ENCODE measurements at places on chromosomes 16 and 17.

DNA sequence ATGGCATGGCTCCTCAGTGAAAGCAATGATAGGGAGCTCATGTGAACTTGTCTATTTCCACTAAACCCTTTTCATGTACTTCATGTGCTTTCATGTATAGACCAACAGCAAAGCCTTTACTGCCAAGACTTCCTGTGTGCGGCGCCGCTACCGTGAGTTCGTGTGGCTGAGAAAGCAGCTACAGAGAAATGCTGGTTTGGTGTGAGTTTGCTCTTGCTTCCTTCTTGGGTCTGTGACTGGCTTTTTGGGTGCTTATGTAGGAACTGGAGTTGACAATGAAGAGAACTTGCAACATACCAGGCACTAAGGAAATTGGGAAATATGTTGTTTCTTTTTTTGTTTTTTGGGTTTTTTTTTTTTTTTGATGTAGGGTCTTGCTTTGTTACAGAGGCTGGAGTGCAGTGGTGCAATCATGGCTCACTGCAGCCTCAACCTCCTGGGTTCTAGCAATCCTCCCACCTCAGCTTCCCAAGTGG lies 5.7 kb downstream of the SNX11 start:
- peak; percentile 45 for DNase-seq

GRCh38 chr17:45645330-45645729 lies 138.8 kb upstream of the CRHR1 start:
- DNase-seq = no peak

GRCh38 chr17:72458301-72458700 lies 337.5 kb downstream of the SOX9 start:
- DNase-seq = no peak

GRCh38 chr17:55410722-55411462 lies 10.7 kb downstream of the MMD start:
- no peak for DNase-seq

- DNase-seq = no peak
Measured at GRCh38 chr16:50800074-50800473, 58.2 kb downstream of the CYLD start.

DNA sequence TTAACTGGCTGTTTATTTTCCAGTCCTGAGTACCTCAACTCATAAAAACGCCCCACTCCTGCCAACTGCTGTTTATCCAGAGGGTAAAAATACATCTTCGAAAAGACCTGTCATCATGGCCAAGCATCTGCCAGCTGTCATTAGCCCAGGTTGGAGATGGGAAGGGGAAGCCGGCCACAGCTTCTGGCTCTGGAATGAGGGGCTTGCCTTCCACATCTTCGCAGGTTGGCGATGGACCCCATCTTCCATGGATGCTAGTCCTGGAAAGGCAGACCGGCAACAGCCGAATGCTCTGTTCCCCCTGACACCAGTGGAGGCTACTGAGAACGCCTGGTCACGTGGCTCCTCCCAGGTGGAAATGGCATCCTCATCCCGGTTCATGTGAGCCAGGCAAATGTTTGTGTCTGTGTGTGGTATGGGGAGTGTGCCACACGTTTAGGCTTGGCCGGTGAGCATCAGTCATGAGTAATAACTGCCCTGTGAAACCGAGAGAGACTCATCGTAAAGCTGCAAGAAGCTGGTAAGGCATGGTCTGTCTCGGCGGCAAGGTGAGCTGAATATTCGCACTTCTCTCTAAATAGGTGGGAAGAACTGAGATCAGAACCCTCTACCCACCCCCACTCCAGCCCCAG lies 420 bp upstream of the KRTAP17-1 start:
- DNase-seq = no peak

DNA sequence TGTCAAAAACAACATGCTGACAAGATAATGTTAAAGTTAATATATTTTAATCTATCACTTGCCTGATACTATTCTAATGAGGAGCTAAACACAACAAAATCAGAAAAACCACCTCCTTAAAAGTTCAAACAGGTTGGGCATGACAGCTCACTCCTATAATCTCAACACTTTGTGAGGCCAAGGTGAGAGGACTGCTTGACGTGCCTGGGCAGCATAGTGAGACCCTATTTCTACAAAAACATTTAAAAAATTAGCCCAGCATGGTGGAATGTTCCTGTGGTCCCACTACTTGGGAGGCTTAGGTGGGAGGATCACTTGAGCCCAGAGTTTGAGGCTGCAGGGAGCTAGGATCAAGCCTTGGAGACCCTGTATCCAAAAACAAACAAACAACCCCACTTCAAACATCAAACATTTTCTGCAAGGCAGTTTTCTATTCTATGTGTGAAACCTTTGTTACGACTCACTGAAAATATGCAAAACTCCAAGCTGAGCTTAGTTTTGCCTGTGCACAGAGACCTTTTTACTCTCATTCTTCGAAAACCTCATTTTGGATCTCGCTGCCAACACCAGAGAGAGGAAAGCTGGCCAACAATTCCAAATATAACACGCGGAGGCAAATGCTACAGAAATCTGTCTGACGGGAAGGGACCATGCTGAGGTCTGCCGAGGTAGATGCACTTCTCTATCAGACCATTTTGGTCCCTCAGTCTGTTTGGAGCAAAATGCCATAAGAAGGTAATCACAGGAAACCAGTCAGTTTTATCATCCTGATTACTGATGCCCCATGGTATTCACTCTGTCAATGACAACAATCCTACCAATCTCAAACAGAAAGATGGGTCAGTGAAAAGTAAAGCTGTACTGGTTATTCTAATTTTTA lies 6.2 kb downstream of the PHF12 start:
- no peak for DNase-seq

DNA sequence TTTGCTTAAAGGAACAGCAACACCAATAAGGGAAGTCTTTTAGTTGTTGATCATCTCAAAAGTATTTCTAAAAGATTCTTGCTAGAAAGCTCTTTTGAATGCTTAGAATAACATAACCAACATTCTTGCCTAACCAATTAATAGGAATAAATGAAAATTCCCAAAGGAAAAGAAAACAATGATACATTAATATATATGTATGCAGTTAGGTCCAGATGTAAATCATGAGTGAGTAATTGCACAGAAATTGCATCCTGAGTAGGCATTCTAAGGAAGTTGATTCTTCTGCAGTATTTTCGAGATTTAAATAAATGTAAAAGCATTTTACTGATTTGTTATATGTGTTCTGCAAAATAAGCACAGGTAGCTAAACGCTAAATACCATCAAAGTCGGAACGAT lies 22.1 kb downstream of the COX10 start:
- no peak for DNase-seq

GRCh38 chr17:42342242-42343008 lies 45.8 kb downstream of the STAT3 start:
- peak; percentile 48 for DNase-seq

DNA sequence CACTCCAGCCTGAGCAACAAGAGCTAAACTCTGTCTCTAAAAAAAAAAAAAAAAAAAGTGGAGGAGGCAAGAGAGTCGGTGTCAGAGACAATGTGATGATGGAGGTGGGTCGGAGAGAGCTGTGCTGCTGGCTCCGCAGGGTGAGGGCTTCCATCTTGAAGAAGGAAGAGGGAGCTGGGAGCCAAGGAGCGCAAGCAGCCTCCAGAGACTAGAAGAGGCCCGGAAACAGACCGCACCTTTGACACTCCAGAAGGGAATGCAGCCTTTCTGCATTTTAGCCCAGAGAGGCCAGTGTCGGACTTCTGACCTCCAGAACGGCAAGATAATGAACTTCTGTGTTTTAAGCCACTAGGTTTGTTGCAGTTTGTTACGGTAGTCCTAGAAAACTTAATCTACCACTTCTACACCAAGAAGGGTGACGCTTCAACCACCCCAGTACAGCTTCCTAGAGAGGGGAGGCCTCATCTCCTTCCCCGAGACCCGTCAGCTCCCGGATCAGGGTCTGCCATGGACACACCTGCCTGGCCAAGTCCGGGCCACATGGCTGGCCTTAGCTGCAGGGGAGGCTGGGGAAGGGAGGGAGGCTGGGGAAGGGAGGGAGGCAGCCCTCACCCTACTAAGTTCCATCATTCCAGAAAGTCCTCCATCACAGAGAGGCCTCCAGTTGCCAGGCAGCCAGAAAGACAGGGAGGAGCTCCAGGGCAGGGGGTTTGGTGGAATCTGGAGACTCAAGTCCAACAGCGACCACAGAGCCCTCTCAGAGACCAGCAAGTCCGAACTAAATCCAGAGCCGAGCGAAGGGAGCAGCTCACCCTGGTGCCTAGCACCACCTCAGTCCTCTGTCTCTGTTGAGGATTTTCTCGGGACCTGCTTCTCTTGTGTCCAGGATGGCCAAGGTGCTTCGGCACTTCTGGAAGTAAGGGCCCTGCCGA lies 13.2 kb upstream of the RBFOX3 start:
- peak; percentile 5 for DNase-seq

GRCh38 chr16:89094880-89095258 lies 1.2 kb downstream of the ACSF3 start:
- DNase-seq = no peak

- no peak for DNase-seq
Measured at GRCh38 chr17:69105907-69106730, 35.6 kb downstream of the ABCA6 start.

GRCh38 chr16:24409045-24409444 lies 130.3 kb upstream of the RBBP6 start:
- DNase-seq = no peak

DNA sequence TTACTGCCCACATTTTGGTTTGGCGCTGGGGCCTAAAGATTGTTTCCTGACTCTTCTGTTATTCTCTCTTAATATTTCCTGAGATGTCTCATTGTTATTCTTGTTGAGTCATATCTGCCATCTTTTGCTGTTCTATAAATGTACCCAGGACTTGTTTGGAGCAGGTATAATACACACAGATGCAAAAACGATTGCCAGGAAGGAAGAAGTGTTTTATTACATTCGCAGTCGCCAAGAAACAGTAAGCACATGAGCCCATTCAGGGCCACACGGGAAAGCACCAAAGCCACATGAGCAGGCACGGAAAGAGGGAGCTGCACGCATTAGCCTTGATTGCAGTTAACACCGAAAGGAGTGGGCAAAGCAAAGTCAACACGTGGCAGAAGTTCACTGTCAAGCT lies 70.2 kb downstream of the ARHGAP44 start:
- DNase-seq = no peak

DNA sequence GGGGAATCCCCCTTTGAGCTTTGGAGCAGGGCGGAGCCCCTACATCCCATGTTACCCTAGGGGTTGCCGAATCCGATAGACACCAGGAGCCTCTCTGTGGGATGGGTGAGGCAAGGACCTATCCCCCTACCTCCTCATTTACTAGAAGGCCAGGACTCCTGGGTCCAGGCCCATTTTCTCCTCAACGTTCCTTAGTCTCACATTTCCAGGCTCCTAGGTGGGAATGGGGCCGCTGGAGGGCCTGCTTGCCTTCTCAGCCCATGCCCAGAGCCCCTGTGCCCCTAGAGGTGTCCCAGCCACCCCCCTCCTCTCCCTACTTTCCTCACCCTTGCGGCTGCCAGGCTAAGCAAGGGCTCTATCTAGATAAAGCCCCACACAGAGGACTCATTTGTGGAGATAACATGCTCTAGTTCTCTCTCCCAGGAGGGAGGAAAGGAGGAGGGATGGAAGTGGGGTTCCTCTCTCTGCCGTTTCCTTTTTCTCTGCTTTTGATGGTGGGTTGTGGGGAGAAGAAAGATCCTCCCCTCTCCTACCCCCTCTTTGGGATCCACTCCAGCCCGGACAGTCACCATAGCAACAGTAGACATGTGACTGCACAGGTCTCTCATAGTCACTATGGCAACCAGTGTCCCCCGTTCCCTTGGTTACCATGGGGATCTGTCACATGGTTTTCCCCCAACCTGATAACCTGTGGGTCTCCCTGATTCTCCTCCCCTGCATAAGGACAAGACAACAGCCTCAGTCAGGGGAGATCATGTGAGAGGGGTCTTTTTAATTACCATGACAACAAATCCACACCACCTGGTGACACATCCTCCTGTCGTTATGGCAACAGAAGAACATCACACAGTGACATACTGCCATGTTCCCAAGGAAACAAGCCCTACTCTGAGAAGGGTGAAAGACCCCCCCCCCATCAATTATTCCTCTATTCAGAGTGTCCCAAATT lies 5.2 kb downstream of the CACNA1G start:
- DNase-seq = no peak

DNA sequence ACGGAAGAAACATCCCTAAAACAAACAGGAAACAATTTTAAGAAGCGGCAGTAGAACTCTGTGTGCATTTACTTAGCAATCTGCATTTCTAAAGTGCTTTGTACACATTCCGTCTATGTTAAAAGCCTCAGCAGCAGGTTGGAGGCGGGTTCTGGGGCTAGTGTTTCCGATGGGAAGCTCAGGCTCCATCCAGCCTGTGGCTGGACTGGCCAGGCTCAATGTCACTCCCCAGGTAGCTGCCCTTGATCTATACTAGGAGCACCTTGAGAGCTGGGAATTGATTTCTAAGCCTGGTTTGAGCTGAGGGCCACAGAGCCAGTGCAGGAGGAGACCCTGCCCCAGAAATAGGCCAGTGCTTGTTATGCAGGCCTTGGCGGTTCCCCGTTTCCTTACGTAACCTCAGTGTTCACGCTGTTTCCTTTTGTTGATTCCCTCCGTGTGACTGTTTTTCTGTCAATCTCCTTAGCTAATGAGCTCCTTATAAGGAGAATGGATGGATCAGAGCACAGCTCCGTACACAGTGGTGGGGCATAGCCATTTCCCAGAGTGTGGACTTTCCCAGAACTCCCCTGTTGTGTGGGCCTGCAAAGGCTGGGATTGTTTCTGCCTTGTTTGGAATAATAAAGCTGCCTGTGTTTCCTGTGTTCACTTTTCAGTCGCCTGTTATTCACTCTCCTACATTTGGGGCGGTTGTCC lies 21.4 kb downstream of the ADORA2B start:
- no peak for DNase-seq

DNA sequence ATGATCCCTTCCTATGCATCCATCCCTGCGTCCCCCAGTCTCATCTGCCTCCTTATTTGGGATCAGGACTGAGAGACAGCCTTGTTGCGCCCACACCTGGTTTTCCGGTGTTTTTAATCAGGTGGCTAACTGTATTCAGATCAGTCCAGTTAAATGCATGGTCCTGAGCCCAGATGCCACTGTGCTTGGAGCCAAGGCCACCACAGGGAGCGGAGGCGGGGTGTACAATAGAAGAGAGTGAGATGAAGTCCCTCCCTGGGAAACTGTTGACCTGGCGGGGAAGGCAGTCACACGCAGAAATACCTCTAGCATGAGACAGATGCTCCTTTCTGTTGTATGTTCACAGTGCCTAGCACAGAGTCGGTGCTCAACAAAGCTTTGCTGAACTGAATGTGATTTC lies 6.3 kb downstream of the RCVRN start:
- DNase-seq = no peak

DNA sequence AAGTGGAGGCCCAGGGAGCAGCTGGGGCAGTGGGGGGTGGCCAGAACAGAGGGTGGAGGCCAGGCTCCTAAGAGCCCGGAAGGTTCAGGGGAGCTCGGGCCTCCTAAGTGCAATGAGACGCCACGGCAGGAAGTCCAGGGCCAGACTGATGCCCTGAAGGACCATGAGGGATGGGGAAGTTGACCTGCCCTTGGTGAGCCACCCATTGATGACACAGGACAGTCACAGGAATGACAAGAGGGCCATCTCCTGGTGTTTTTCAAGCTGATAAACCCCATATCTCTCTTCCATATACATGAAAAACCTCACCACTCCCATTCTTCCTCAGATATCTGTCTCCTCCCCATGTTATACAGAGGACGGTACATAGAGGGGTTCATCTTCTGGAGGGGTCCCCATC lies 5.8 kb upstream of the MRPL58 start:
- DNase-seq = no peak

GRCh38 chr16:79767421-79768275 lies 167.1 kb upstream of the MAF start:
- DNase-seq = no peak

- DNase-seq = no peak
Measured at GRCh38 chr17:17412326-17412725, 64.5 kb upstream of the MED9 start.

GRCh38 chr16:10200637-10201586 lies 18.7 kb upstream of the GRIN2A start:
- no peak for DNase-seq

GRCh38 chr17:45440161-45440778 lies 7.6 kb upstream of the ARHGAP27 start:
- DNase-seq = no peak
